CD4-positive, alpha-beta T cell (primary cell): ENCODE measurements at places on chromosomes 7 and 10. TPM values are rescaled to one million over a fixed set of nuclear protein-coding genes. Genes with fewer than 3 reads are reported as not detected.

GRCh38 chr7:144997512-144997911 lies 161.7 kb upstream of the TPK1 start:
- DNase-seq: no peak

- DNase-seq: no peak
These were observed 246.8 kb downstream of the RNLS start for GRCh38 chr10:88336334-88336733.

HDAC9 gene
- total RNA-seq: 0.73 TPM

ASZ1 gene
- total RNA-seq: not detected

DNA sequence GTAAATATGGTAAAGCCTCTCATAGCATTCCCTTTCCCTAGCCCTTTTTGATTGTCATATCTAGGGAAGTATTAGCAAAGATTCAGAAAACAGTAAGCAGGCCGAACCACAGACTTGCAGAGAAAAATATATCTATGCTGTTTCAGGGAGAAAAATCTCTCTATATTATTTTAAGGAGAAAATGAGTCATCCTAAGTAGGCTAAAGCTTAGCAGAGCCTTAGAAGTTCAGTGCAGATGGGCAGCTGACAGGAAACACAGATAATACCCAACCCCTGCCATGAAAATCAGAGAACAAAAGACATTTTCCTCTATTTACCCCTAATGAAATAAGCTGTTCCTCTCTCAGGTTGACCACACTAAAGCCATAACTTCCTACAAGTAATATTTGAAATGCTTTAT lies 16.5 kb downstream of the C1QL3 start:
- no peak for DNase-seq

GBX1 gene
- not detected for total RNA-seq

DNA sequence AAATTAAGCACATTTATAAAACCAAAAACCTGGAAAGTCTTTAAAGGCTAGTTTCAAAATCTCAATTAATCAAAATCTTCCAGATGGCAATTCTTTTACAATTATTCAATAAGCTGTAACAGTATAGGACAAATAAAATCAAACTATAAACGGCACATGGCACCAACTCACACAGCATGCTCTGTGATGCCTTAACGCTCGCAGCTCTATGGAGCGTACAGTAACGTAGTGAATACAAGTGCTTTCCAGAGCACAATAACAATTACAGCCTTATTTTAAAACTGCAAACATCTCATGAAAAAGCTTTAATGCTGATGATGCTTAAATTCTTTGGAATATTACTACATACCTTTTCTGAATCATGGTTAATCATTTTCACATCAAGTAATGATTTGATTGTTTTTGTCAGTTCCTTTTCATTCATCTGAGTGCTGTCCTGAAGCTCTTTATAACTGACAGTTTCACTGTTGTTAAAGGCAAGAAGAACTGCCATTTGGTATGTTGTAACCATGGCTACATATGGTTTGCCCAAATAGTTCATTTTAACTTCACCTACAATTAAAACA lies 74.2 kb downstream of the CUL2 start:
- DNase-seq: no peak

GRCh38 chr7:156766666-156767065 lies 126.1 kb downstream of the RNF32 start:
- DNase-seq: no peak

DNA sequence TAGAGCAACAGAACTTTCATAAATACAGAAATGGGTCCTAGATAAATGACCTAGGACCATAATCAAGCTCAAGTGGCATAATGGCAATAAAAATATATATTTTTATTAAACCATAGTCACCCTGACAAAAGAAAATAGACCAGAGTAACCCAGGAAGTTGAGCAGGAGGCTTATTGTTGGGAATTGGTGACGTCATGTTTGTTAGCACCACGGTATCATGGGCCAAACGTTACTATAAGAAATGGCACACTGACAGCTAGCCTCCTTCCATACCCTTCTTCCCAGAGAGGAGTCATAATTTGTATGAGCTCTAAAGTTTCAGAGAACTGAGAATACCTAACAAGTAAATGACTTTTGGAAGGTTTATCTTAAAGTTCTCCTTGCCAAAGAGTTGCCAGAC lies 1698.2 kb downstream of the REEP3 start:
- no peak for DNase-seq

GRCh38 chr7:4151926-4152549 lies 530.1 kb upstream of the FOXK1 start:
- DNase-seq: no peak

DNA sequence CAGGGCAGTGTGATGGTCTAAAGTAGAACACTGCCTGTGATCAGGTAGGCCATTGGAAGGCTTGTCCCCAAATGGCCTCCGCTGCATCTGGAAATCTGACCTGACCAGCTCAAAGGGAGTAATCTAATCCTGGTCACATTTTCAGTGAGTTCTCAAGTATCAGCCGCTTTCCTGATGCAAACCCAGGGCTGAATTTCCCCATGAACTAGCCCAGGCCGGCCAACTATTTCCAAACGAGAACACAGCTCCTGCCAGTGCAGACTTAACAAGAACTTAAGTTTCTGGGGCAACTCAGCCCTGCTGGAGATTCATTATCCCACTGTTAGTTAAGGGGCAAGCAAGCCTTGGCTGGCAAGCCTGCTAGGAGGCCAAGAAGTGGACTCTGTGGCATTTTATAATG lies 59.6 kb upstream of the FAM180A start:
- no peak for DNase-seq

DNA sequence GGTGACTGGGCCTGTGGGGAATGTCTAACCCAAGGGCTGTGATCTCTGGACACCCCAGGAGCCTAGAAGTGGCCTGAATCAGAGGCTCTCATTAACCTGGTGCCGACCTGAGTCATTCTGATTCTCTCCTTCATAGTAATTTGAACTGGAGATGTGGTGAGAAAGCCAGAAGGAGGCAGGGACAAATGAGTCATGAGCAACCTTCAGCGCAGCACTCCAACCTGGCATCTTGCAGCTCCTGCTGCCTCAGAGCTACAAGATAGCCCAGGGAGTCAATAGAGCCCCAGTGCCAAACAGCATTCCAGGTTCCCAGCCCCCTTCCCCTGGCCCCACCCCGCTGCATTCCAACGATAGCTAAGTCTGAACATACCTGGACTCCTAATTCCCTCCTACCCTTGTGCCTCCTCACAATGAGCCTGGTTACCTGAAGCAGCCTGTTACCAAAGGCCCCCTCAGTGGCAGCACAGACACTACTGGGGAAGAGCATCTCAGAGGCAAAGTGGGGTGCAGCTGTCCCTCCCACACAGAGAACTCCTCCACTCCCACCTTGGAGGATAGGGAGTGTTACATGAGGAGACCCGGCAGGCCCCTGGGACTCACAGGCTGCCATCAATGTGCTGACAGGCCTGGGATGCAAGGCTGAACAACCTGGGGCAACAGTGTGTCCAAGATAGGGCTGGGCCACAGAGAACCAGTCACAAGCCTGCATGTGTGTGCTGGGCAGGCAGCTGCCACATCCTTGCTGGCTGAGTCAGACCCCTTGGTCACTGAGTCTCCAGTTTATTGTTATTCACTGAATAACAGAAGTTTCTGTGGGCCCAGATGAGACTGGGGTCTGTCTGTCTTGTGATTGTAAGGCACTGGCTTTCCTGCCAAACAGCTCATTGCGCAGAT lies 76.8 kb upstream of the LEP start:
- DNase-seq: no peak

VWDE gene
- total RNA-seq: 1.5 TPM

- no peak for DNase-seq
These were observed 44.1 kb downstream of the GLI3 start for GRCh38 chr7:42192851-42193461.

ADK gene
- total RNA-seq: 17.6 TPM

- no peak for DNase-seq
These were observed 31.6 kb downstream of the PHYH start for GRCh38 chr10:13268310-13268709.

CDK14 gene
- total RNA-seq: 0.47 TPM

LEP gene
- total RNA-seq: not detected

BICC1 gene
- not detected for total RNA-seq

TEX47 gene
- total RNA-seq: not detected

DNA sequence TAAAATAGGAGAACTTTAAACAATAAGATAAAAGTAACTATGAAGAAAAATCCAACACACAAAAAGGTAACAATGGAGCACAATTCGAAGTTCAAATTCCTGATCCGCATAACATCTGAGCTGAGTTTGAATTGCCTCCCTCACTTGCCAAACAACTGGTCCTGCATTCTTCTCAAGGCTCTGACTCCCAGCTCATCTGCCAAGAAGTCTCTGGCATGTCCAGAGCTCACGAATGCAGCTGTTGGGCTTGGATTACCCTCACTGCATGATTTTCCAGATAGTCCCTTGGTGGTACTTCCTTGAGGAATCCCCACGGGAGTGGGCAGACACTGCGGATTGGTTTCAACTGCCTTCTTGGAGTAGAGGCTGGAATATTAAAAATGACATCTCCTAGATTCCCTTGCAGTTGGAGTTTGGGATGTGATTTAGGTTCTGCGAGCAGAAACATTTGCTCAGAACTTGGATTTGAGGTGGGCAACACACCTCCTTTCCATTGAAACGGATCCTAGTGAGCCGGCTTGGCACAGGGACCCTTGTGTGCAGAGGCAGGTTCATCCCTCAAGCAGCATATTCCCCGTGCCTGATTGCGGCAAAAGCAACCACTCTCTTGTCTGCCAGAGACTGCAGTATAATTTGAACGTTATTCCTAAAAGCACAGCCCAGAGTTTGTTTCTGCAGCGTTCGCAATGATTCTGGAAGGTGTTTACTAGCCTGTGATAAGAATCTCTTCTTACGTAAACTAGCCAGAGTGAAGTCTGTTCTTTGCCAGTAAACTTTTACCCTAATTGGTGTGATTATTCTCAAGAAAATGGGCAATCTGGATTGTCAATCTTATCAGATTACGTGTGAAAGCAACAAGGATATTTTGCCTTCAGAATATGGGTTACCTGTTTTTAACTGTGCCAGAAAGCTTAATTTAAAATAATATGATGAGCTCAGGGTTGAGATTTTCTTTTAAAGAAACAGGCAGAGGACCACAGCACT lies 23.4 kb upstream of the PRKCQ start:
- DNase-seq: no peak

DNA sequence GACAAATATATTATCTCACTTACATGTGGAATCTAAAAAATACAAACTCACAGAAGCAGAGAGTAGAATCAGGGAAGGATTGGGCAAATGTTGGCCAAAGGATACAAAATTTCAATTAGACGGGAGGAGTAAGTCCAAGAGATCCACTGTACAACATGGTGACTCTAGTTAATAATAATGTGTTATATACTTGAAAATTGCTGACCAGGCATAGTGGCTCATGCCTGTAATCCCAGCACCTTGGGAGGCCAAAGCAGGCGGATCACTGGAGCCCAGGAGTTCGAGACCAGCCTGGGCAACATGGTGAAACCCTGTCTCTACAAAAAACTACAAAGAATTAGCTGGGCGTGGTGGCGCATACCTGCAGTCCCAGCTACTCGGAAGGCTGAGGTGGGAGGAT lies 16.4 kb downstream of the MTERF1 start:
- DNase-seq: no peak

DNA sequence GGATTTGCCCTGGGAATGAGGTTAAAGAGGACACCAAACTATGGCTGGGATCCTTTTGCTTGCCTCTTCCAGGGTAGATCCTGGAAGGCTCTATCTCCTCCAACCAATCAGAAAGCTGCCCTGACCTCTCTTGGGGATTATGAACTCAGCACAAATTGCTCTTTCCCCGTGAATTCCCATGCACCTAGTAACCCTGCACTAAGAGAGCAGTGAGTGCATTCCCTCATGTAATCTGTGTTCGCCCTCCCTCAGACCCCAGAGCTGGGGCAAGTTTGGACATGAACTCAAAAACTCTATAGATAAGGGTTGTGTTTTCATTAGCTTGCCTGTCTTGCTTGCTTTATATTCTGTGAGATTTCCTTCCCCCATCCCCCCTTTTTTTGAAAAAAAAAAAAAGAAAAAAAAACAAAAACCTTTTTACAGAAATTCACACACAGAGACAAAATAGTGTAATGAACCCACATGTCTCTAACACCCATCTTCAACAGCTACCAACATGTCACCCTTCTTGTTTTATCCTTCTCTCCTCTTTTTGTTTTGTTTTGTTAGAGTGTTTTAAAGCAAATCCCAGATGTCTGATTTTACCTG lies 225.5 kb upstream of the TCF7L2 start:
- no peak for DNase-seq

- DNase-seq: no peak
These were observed 457 bp downstream of the NSUN5 start for GRCh38 chr7:73308074-73308664.

DNA sequence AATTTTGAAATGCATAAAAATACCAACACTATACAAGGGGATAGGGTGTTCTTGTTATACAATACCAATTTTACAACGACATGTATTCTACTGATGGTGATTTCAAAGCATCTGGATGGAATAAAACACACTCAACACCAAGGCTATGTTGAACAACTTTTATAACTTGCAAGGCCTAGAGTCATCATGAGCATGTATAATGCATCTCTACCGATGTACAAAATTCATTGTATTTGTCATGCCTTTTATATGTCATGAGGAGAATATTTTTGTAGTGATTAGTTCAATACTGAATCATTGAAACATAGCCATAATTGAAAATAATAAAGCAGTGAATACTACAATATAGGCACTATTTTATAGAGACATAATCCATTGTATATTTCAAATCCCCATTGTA lies 160.2 kb downstream of the ETV1 start:
- DNase-seq: no peak

FAM237B gene
- not detected for total RNA-seq

NAT16 gene
- total RNA-seq: not detected

ADRB1 gene
- 0.08 TPM for total RNA-seq
